ENCODE measurements at places on chromosomes 4 and X.

DNA sequence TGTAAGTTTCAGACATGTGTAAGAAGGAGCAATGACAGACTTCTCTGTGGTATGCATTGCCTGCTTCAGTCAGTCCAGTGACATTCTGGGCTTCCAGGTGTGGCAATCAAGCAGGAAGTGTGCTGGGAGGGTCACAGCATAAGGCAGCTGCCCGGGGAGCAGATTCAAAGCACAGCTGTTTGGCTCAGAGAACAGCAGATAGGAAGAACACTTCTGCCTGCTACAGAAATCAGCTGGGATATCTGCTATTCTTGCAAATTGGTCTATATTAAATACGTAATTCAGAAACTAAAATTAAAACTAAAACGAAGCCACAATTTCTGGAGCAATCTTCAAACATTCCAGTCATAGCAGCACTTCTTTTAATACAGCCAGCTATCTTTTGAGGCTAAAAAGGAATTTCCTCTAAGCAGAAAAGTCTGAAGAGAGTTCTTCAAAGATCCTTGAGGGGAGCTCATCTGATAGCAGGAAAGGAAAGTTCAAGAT lies 47.5 kb upstream of the GALNT7 start:
- DNase-seq, result no peak

DNA sequence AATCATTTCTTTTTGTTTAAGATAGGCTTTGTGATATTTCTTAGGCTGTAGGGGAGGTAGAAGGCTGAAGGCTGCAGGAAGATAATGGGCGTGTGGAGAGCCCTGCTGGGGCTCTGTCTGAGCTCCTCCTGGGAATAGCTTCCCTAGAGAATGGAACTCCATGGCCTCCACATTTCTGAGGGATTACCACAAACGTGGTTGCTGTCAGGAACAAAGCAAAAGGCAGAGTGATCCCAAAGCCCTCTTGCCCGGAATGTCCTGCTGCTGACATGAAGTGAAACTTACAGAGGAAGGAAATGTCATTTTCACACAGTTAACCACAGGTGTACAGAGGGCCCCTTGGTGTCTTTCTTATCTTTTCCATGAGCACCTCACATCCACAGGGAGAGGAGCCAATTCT lies 89.3 kb downstream of the DDIT4L start:
- no peak for DNase-seq

GRCh38 chr4:65777270-65777669 lies 107.0 kb upstream of the EPHA5 start:
- no peak for DNase-seq

- no peak for DNase-seq
Observed at GRCh38 chr4:128720270-128720669, 89.2 kb upstream of the JADE1 start.

- no peak for DNase-seq
Observed at GRCh38 chr4:106367072-106367471, 1.5 kb downstream of the GIMD1 start.

DNA sequence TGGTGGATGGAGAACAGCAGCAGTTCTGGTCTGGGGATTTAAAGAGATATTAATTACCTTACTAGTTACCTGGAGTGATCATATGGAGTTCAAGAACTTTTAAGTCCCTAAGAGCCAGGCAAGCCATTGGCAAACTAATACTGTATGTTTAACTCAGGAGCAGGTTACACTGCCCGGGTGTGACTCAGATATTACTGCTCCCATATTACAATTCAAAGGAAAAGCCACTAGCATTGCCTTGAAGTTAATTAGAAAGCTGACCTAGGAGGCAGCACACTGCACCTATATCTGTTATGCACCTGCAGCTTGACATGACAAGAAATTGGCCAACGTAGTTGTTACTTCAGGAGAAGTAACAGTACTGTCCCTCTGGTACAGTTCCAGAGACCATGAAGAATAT lies 47.2 kb downstream of the GRK4 start:
- no peak for DNase-seq

DNA sequence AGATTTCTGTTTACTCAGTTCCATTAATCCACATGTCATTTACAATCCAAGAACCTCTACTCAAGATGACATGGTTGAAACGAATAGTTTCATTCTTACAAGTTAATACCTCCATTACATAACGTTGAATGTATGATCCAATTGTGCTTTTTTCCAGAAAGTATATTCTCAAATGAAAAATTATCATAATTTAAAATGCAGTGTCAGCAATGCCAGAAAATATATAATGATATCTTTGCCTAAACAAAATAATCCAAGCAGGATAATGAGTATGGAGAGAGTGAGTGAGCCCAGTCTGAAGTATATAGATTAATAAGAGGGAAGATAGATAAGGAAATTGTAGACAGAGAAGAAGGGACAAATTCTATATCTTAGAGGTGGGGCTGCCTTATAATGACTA lies 505.0 kb downstream of the CENPC start:
- DNase-seq, result no peak

DNA sequence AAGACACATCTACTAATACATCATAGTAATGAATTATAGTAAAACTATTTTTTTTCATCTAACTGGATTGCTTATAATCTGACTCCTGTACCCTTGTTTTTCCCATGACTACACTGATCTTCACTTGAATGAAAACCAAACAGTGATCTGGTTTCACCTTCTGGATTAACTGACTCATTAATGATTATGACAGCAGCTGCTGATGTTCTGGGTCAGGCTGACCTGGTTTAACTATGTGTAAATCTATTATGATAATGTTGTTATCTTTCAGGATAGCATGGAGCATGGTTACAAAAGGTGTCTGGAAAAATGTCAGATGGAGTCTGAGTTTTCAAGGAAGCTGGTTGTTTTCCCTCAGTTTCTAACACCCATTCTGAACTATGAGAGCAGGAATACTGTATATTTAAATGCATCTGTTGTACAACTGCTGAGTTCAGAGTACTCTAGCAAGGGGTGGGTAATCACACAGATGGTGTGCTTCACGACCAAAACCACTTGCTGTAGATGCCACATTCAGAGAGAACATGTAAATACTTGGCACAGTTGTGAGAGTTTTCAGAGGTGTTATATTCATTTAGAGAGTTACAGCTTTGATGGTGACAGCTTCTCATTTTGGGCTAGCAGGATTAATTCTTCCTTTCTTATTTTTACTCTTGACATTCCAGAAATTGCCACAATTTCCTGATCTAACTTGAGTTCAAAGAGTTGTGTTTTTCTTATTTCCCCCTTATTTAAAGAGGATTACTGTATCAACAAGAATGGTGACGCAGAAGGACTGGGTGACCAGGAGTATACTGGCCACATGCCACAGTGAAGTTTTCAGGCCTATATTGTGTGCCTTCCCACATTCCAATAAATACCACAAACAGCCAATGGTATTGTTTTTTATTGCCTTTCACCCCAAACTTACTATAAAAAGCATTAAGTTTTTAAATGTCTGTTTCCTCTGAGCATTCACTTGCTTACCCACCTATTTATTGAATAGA lies 249.7 kb upstream of the TET2 start:
- DNase-seq, result no peak

DNA sequence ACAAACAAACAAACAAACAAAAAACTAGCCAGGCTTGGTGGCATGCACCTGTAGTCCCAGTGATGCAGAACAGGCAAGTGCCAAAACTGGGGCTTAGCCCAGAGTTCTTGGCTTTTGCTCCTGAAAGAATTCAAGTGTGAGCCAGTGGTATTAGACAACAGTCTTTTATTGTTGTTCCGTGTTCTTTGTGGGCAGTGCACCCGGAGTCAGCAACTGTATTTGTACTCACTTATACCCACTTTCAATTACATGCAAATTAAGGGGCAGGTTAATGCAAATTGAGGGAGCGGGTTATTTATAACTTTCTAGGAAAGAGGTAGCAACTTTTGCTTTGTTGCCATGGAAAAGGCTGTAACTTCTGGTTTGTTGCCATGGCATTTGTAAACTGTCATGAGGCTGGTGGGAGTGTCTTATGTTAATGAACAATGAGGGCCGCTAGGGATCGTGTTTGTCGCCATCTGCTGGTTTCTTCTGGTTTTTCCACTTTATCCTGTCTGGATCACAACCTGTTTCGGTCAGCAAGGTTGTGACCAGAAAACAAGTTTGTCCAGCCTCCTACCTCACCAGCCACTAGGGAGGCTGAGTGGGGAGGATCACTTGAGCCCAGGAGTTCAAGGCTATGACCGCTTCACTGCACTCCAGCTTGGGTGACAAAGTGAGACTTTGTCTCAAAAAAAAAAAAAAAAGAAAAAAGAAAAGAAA lies 88.8 kb upstream of the ESX1 start:
- no peak for DNase-seq

DNA sequence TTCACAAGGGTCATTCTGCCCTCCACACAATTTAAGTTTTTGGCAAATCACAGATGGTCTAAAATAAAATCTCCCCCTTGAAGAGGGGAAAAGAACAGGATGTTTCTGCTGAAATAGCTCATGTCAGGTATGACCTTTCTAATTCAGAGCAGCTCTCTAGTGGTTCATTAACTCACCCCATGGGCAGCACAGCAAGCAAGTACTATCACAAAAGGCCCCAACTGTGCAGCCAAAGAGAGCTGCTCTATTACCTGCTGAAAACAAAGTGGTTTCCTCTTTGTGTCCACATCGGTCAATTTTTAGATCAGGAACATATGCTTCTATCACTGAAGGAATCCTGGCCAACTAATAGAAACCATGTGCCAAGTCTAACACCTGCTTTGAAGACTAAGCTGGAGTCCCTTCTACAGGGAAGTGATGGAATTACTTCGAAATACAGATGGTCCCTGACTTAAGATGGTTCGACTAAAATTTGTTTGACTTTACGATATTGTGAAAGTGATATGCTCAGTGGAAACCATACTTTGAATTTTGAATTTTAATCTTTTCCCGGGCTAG lies 164.3 kb downstream of the ENOX2 start:
- no peak for DNase-seq

DNA sequence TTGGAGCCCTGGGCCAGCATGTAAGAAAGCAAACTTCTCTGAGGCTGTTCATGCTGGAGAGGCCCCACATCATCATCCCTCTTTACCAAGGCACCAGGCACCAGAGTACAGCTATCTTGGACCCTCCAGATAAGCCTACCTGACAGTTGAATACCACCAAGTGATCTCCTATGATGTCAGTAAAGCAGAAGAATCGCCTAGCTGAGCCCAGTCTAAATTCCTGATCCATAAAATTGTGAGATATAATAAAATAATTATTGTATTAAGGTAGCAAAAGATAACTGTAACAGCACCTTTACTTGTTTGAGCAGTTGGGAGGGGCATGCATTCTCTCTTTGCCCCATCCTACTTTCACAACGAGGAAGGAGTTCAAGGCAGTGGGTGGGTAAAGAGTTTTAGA lies 2.9 kb upstream of the UCP1 start:
- DNase-seq, result no peak

GRCh38 chr4:17153572-17153971 lies 255.1 kb upstream of the LDB2 start:
- no peak for DNase-seq

- DNase-seq, result no peak
Observed at GRCh38 chr4:184293552-184293951, 75.9 kb upstream of the ENPP6 start.

DNA sequence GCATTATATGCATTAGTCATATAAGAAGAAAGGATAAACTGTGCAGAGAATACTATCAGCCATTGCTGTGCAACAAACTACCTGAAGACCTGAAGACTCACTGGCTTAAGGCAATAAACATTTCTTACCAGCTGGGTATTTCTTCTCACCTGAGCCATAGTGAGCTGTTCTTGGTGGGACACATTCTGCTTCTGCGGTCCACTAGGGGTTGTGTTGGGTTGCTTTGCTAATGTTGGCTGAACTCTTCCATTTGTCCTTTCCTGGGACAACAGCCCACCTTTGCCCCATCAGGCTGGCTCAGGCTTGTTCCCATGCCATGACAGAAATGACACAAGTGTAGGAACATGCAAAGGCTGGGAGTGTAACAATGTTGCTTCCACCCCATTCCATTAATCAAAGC lies 388.6 kb downstream of the PCDH7 start:
- DNase-seq, result no peak

DNA sequence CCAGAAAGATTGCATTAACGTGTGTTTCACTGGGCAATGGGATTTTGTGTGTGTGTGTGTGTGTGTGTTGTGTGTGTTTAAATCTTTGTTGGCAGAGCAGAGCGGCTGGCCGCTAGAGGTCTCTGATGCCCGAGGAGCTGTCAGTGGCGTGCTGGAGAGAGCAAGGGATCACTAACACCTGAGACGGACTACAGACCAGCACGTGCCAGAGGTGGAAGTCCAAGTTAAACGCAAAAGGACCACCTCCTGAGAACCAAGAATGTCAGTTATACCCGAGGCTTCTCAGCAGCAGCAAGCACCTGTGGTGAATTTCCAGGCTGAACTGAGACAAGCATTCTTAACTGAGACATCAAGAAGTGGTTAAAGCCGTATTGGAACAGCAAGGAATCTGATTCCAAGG lies 9.0 kb upstream of the SLC25A14 start:
- no peak for DNase-seq

DNA sequence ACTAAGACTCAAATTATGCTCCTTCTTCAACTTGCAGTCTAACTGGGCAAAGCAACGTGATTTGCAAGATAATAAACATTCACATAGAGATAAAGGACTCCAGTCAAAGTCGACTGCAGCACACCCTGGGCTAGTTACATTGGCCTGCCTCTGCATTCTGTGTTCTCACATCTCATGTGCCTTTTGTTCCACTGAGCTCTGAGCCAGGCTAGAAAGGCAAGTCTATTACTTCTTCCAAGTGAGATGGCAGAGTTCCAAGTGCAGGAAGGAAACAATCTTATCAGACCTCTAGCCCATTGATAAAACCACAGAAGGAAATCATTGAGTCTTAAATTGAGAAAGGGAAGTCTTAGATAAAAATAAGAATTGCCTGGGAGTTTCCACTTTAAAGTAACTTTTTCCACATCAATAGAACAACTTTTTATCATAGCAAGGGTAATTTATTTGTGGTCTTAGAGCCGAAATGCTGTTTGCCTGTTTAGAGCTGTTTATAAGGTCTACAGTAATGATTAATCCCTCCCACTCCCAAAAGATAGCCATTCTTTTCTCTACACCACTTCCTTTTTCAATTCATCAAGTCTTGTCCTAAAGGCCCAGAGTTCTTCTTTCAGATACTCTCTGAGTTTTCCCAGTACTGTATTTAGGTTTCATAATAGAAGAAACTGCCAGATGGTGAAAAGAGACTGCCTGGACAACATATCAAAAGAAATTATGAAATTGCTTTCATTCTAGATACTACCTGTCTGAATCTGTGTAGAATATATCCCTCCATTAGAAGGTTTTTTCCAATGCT lies 200.2 kb downstream of the GUCY2F start:
- no peak for DNase-seq

- no peak for DNase-seq
Observed at GRCh38 chr4:147160908-147161513, 215.3 kb upstream of the TTC29 start.

- DNase-seq, result no peak
Observed at GRCh38 chr4:13344216-13344615, 139.9 kb downstream of the RAB28 start.
